ENCODE measurements at places on chromosomes 12 and 14.

- no peak for DNase-seq
Measured at GRCh38 chr12:42236017-42236416, 2.0 kb downstream of the YAF2 start.

GRCh38 chr12:30796313-30796780 is 41.6 kb upstream of the CAPRIN2 start:
- no peak for DNase-seq

DNA sequence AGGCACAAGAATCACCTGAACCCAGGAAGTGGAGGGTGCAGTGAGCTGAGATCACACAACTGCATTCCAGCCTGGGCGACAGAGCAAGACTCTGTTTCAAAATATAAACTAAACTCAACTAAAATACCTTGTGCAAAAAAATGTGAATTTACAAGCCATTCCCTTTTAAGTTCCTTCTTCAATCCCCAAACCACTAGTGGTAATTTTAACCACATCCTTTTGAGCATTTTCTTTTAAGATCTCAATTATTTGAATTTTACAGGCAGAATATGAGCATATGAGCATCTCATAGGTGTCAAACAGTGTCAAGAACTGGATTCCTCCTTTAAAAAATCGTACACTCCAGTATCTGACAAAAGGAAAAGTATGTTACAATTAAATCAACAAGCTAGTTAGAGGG is 57.0 kb upstream of the NPFF start:
- no peak for DNase-seq

DNA sequence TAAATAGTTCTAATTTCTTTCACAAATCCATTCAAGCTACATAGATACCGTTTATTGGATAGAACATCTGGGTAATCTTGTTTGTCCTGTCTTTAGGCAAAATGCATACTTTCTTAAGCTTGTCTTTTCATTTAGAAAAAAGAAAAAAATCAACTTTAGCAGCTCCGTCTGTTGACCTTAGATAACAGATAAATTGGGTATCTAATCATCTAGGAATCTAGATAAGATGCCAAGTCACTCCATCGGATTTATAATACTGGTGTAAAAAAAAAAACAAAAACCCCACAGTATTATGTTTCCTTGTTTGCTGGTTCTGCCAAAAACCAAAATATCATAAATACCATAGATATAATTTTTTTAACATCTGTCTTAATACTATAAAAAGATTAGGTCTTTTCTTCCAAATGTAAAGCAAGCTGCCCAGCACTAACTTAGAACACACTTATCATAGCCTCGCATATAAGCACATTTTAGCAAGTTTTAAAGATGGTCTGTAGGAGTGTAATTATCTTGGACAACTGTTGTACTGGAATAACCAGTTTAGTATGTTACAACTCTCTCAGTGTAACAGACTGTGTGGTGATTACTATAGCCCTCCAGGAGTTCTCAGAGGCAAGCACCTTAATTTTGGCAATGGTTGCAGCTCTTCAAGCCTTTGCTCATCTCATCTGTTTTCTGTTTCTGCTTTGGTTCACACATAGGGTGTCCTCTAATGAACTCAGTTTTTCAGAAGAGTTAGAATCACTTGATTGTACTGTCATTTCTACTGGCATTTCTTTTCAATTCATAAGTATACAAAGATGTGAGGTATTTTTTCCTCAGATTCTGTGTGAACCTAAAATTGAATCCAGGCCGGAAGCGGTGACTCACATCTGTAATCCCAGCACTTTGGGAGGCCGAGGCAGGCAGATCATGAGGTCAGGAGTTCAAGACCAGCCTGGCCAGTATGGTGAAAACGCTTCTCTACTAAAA is 83.1 kb downstream of the ANO6 start:
- no peak for DNase-seq

DNA sequence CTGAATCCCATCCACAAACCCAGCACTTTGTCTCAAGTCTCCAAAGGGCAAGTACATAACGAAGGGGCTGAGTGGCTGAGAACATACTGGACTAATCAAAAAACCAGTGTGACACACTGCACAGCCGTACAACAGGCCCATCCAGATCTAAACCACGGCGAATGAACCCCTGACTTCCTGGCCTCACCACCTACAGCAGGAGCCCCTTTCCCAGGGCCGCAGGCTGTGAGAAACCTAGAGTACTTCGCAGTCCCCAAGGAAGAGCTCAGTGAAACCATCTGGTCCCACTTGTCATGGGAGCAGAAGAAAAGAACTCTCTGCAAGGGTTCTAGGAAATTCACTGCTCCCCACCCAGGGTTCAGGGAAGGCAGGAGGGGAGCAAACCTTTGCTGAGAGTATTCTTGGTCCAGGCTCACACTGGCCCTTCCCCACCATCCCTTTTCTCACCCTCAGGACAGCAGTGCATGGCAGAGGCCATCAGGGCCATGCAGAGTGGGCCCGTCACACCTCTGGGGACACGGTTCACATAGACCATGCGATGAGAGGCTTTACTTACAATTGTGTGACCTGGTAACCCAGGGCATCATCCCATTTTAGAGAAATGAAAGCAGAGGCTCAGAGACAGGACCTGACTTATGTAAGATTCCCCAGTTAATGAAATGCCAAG is 192.8 kb downstream of the BCL11B start:
- no peak for DNase-seq

- DNase-seq = no peak
Measured at GRCh38 chr12:112305951-112306350, 76.3 kb downstream of the HECTD4 start.

- no peak for DNase-seq
Measured at GRCh38 chr12:114902665-114903064, 218.7 kb upstream of the TBX3 start.

- no peak for DNase-seq
Measured at GRCh38 chr14:23118506-23119362, at the start of gene CEBPE. CEBPE (minus strand) TSS chr14:23119255; CDS start chr14:23119091, 164 bp downstream.

DNA sequence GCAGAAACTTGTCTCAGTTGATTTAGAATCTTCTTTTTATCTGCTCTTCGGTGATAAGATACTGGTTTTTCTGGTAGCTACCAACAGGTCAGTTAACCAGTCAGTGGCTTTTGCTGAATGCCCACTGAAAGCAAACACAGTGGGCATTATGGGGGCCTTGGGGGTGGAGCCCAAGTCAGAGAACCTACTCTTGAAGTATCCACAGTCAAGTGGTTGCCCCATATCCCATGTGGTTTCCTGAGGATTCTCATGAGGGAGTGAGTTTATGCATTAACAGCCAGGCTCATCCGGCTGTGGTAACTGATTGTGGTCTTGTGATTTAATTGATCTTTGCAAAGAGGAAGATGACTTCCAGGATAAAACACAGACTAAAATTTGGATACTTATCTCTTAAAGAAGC is 83.7 kb downstream of the ST8SIA1 start:
- no peak for DNase-seq

GRCh38 chr12:27593266-27593665 is 69.3 kb downstream of the PPFIBP1 start:
- no peak for DNase-seq

GRCh38 chr14:102403028-102403427 is 40.3 kb downstream of the TECPR2 start:
- no peak for DNase-seq

- no peak for DNase-seq
Measured at GRCh38 chr14:37278636-37279538, 81.2 kb downstream of the MIPOL1 start.

GRCh38 chr12:51891843-51892242 is 3.9 kb downstream of the ANKRD33 start:
- DNase-seq = no peak

GRCh38 chr12:92199819-92200576 is 54.4 kb upstream of the BTG1 start:
- DNase-seq = no peak

GRCh38 chr12:115306380-115306779 is 622.4 kb upstream of the TBX3 start:
- no peak for DNase-seq

Measured in left lobe of liver (tissue), 2 donors.